EL (cell line): ENCODE measurements at places on chromosomes 1 and 21.

DNA sequence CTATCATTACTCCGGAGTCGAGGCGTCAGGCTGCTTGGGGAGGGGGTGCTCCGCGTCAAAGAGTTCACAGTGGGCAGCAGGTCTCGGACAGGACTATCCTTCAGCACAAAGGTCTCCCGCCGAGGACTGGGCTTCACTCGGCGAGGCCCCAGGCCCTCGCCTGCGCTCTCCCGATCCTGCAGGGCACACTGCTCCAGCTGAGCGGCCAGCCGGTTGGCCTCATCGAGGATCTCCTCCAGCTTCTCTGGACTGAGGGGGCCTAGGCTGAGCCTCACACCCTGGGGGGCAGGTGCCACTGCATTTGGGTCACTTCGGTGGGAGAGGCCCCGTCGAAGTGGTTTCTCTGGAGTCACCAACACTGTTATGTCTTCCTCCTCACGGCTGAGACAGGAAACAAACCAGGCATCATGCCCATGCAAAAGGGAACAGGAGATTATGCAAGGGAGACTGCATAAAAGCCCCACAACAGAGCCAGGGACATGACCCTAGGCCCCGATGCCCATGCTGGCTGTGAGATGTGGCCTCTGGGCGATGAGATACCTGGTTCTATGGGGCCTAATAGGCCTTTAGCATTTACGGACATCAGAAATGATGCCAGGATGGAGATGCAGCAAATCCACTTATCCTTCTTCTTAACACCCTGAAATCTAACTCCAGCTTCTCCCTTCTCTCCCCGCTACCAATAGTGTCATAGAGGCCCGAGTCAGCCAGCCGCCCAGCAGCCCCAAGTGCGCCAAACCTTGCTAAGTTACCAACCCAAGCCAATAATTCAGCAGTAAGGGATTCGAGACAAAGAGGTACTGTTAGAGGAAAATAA is 1.1 kb downstream of the PSRC1 start:
- DNase-seq = peak; percentile 43

DNA sequence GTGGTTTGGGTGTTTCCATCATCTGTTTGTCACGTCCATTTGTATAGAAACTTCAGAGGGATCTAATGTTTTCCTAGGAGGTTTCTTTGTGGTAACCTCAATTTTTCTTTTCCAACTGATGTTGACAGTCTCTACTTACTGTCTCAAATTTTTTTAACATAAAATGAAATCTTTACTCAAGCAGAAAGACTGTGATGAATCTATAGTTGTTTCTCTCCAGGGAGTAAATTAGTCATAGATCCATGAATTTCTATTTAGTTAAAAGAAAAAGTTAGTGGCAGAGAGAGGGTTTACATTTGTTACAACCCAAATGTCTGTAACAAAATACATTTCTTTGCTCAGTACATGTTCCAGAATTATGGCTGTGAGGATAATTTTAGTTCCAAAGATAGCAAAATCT is 161.6 kb downstream of the DISP1 start:
- DNase-seq = no peak

DNA sequence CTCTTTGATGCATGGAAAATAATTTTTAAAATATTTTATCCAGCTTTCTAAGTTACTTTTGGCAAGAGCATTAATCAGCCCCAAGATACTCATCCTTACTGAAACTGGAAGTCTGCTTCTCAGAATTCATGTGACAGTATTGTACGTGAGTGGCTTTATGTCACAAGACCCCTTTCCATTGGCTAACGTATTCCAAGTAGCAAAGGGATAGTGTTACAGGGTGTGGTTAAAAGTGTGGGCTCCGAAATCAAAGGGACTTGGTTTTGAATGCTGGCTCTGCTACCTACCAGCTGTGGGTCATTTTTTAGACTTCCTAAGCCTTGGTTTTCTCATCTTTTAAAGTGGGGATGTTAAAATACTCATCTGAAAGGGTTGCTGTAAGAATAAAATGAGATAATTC is 91.7 kb downstream of the RHOU start:
- no peak for DNase-seq

- DNase-seq = peak; percentile 23
Measured at GRCh38 chr1:205519541-205520131, 15.2 kb downstream of the CDK18 start.

DNA sequence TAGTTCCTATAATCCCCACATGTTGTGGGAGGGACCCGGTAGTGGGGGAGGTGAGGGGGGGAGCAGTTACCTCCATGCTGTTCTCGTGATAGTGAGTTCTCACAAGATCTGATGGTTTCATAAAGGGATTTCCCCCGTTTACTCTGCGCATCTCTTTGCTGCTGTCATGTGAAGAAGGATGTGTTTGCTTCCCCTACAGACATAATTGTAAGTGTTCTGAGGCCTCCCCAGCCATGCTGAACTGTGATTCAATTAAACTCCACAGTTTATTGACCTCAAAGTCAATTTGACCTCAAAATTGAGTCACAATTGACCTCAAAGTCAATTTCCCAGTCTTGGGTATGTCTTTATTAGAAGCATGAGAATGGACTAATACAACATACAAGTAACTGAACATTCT is 19.7 kb downstream of the DPH5 start:
- DNase-seq = peak; percentile 28

GRCh38 chr21:32389337-32390015 is 3.3 kb downstream of the URB1 start:
- peak; percentile 75 for DNase-seq

DNA sequence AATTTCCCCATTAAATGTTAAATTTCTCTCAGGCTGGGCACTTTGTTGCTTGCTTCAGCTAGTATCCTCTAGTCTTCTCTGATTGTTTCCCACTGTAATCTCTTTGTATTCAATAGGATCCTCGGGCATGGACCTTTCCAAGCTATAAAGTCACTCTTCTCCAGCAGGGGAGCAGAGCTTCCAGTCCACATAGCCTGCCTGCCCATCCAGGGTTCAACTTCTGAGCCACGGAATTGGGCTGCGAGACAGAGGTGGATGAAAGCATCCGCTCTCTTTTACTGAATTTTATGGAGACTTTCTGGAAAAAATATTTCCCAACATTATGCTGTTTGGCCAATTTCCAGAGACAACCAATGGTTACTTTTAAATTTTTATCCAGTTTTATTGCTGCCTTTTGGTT is 1.1 kb upstream of the CFHR5 start:
- no peak for DNase-seq

GRCh38 chr1:31249854-31250253 is 10.2 kb upstream of the NKAIN1 start:
- DNase-seq = no peak

GRCh38 chr1:161226320-161226711 is 456 bp downstream of the TOMM40L start:
- no peak for DNase-seq

DNA sequence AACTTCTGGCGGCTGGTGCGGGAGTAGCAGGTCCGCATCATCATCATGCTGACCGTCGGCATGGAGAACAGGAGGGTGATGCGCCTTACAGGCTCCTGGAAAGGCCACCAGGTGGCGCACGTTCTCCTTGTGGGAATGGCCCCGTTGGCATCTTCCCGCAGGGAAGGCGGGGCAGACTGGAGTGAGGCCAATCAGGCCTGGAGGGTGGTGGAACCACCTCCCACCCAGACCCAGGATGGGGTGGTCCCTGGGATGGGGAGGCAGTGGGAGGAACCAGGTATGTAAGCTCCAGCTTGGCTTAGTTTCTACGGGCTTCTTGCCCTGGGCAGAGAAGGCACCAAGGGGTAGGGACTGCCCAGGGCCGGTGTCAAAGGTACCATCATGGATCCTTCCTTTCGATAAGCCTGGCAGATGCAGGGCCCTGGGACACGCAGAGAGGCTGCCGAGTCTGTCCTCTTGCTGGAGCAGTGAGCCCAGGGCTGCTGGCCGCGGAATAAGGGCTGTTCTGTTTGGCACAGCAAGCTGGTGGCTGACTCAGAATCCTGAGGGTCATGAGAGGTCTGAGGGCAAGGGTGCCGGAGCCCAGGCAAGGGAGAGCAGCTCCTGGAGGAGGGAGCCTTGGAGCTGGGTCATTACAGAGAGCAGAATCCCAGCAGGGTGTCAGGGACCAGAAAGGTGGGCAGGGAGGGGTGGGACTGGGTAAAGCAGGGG is 8.7 kb upstream of the LGR6 start:
- DNase-seq = peak; percentile 83

GRCh38 chr1:218538341-218538740 is 193.2 kb downstream of the TGFB2 start:
- DNase-seq = no peak

- DNase-seq = no peak
Measured at GRCh38 chr1:167714098-167714438, 7.7 kb upstream of the MPZL1 start.

GRCh38 chr21:27134516-27134915 is 167.6 kb upstream of the ADAMTS5 start:
- peak; percentile 28 for DNase-seq

DNA sequence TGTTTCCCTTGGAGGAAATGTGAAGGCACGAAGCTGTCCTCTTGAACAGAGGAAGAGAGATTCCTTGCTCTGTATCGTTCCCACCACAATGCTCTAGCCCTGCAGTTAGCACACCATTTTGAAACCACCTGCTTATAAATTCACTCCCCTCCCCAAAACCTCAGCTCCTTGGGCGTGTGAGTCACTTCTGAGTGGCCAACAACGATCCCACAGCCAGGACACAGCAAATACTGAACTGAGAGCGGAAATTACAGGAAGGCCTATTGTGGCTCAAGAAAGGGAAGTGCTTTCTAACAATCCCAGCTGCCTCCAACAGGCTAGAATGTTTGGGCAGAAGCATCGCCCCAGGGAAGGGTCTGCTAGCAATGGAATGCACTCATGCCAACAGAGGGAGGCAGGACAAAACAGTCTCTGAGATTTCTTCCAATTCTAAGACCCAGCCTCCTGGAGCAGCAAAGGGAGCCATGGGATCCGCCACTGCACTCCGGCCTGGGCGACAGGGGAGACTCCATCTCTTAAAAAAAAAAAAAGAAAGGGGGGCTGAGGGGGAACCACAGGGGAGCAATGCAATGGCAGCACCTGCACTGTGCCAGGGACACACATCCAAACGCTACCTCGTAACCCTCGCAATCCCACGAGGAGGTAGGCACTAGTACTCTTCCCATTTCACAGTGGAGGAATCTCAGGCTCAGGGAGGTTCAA is 1.9 kb downstream of the TMEM53 start:
- DNase-seq = peak; percentile 88

GRCh38 chr21:41406340-41406739 is 19.7 kb upstream of the MX1 start:
- no peak for DNase-seq

DNA sequence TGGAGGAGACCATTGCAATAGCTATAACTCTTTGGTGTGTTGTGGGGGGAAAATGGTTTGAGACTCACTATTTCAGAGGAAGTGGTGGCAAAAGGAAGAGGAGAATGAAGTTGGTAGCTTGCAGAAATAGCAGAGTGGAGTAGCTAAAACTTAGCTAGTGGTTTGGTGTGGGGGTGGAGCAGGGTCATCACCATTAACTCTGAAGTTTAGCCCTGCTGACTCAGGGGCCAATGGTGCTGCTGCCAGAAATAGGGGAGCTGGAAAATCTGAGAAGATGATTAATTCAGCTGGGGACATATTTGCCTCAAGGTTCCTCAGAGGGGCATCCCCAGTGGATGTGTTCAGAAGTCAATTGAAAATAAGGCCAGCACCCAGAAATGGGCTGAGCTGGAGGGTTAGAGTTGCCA is 65.4 kb downstream of the RUNX1 start:
- DNase-seq = peak; percentile 85

DNA sequence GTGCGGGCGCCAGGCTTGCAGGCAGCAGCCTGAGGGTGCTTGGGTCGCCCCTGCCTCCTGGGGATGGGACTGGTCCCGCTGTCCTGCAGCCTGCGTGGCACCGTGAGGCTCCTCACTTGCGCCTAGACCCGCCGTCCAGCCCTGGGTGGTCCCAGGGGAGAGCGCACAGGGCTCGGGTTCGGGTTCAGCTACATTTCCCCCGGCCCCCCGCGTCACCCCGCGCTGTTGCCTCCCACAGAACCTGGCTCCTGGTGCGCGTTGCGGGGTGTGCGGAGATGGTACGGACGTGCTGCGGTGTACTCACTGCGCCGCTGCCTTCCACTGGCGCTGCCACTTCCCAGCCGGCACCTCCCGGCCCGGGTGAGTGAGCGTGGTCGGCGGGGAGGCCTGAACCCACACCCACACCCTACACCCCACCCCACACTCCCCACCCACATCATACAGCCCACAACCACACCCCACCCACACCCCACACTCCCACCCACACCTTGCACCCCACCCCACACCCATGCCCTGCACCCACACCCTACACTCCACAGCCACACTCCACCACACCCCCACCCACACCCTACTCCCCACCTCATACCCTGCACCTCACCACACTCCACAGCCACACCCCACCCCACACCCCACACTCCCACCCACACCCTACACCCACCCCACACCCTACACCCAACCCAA is 6.2 kb upstream of the PFKL start:
- DNase-seq = no peak

- no peak for DNase-seq
Measured at GRCh38 chr1:161887730-161888287, 121.7 kb downstream of the ATF6 start.

DNA sequence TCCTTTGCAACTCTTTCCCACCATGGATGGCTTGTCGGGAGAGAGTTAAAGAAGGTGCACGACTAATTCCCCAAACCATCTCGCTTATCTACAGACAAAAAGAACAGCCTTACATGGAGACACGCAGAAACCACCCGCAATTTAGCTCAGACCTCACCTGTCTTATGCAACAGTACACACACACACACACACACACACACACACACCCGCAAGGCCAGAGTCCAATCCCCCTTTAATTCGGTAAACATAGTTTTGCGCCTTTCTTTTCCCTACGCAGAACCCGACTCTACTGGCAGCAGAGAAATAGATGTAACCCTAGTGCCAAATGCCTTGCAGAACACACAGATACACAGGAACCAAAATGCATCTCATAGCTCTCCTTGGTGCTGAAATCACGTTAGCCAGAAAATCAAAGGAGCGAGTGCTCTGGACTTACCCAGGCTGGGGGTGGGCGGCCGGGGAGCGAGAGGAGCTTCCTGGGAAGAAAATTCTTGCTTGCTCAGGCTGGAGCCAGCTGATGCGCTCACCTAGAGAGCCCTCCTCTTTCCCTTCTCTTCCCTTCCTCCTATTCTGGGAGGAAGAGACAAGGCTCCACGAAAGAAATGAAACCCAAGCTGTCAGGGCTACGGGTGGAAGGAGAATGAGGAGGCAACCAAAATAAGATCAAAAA is 470 bp downstream of the TNR start:
- DNase-seq = peak; percentile 6

- peak; percentile 21 for DNase-seq
Measured at GRCh38 chr1:113949007-113949406, 19.9 kb downstream of the HIPK1 start.

GRCh38 chr1:47918257-47918867 is 78.8 kb downstream of the TRABD2B start:
- DNase-seq = no peak

GRCh38 chr1:93749894-93750301 is 68.3 kb upstream of the BCAR3 start:
- no peak for DNase-seq

GRCh38 chr1:230401763-230402294 is 24.3 kb downstream of the PGBD5 start:
- DNase-seq = peak; percentile 45
